Activated CD4-positive, alpha-beta T cell treated with anti-CD3 and anti-CD28 coated beads, Interleukin-2, amount 50 U/mL, for 4 hours (primary cell): ENCODE measurements at places on chromosomes 2 and 18.

GRCh38 chr18:75068682-75069435, 140.1 kb downstream of the PTGR3 start:
- DNase-seq = no peak

DNA sequence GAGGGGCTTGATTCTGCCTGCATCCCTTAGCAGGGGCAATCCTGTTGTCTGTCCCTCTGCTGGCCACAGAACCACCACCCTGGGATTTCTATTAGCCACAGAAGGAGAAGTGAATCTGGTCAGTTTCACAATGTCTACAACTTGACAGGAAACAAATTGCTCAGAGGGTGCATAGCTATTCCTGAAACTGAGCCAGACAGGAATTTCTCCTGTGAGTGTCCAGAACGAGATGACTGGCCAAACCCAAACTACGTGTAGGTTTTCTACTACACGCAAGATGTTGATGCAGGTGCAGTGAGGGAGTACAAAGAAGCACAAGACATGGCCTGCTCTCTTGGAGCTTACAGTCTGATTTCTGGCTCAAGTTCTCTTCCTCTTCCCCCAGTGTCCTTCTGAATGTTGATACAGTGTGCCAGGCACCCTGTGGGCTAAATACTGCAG, 201.9 kb downstream of the CLIP4 start:
- DNase-seq = no peak

GRCh38 chr2:191611614-191612013, 66.3 kb upstream of the NABP1 start:
- DNase-seq = no peak

DNA sequence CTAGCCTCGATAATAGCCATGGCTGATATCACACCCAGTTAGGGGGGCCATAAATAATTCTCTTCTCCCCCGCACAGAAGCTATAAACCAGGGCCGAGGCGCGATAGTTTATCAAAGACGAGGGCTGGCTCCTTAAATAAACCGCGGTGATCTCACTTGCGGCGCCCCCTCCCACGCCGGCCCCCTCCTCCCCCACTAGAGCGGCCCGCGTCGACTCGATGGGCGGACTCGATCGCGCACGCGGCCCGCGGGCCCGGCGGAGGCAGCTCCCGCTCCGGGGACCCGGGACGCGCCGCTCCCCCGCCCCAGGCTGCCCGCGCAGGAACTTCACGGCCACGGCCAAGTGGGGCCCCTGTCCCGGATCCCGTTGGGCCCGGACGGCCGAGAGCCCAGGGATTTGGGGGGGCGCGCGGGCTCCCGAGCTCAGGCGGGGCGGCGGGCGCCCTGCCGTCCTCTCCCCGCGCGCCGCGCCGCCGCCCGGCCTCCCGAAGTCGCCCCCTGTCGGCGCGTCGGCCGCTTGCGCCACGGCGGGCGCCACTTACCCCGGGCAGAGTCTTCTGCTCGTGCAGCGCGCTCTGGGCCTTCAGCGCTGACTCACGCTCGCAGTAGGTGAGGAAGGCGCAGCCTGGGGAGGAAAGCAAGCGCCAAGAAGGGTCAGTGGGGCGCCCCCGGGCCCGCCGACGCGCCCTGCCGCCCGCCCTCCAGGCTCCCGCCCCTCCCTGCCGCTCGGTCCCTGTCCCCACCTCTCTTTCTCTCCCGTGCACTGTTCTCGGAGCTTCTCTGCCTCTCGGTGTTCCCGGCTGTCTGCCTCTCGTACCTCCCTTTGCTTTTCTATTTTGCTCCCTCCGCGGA, 80.4 kb downstream of the CELF4 start:
- no peak for DNase-seq

DNA sequence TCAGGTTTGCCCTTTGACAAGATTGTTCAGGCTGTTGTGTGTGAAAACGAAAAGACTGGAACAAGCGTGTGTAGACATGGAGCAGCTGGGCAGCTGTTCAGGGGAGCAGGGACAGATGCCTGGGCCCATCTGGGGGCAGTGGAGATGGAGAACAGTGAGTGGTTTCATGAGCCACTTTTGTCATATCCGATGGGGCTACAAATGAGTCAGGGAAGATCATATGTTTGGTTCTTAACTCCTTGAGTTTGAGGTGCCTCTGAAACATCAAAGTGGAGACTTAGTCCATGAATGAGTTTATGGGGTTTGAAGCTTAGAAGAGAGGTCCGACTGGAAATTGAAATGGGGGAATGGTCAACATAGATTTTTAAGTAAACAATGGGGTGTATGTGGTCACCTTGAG, 9.3 kb upstream of the PLB1 start:
- DNase-seq = no peak

DNA sequence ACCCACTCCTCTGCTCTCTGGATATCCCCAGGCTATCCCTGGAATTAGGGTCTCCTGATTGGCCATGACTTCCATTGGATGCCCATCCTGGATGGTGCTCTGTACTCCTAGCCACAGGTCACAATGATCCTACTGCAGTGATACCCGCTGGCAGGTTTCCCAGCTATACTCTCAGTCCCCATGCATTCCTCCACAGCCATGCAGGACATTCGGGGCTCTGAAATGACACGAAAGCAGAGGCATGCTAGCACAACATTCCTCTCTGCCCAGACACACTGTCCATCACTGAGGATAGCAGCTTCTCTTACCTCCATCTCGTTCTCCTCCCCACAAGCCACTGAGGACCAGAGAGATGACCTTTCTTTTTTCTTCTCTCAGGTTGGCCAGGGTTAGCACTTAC, 51.7 kb upstream of the SPATS2L start:
- DNase-seq = no peak

- no peak for DNase-seq
Measured at GRCh38 chr18:4405965-4406364, 49.1 kb downstream of the DLGAP1 start.

- DNase-seq = no peak
Measured at GRCh38 chr2:61180686-61181085, 18.7 kb downstream of the C2orf74 start.

DNA sequence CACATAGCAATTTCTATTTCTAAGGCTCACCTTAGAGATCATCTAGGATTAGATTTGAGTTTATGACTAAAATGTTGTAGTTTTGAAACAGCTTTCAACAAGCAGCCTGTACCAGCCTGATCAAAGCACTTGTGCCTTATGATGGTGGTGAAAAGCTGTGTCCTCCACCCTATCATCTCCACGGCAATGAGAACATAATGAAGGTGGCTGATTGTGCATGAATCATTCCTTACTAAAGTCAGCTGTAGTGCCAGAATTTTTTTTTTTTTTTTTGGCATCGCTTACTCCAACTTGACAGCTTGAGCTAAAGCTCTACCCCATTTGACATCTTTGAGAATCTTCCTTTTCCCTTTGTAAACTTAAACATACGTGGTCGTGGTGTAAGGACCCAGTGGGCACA, 86.0 kb downstream of the DCC start:
- DNase-seq = no peak

GRCh38 chr18:50045126-50045525, 149.8 kb downstream of the MYO5B start:
- DNase-seq = no peak

GRCh38 chr18:50509012-50509411, 50.9 kb upstream of the MAPK4 start:
- no peak for DNase-seq

GRCh38 chr2:174750923-174751441, 13.3 kb downstream of the CHRNA1 start:
- DNase-seq = peak; percentile 12

DNA sequence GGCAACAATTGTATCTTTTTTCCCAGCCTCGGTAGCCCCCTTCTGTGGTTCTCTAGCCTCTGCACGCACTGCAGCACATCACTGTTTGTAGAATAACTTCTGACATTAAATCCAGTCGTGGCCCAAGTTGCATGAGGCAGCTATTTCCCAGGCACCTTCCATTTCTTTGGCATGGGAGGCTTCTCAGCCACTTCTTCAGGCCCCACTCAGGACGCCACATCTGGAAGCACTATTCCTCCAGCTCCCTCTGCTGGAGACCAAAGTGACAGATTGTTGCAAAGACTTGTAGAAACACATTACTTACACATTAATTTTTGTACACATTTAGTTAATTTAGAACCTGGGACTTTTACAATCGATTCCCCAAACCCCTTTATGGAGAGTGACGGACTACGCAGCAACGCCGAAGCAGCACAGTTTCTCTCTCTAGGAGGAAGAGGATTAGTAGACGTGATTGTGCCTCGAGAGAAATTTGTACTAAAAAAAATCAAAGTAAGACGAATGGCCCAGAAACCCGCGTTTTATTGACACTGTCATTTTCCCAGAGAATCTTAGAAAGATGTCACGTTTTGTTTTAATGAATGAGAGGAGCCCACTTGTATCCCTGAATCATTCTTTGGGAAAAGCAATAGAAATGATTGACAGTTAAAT, 57.8 kb upstream of the RGPD5 start:
- no peak for DNase-seq
